ENCODE measurements at places on chromosomes 13 and 19. TPM values are rescaled to one million over a fixed set of nuclear protein-coding genes. Genes with fewer than 3 reads are reported as not detected.

GARRE1 gene
- 8.3 TPM for total RNA-seq

DNA sequence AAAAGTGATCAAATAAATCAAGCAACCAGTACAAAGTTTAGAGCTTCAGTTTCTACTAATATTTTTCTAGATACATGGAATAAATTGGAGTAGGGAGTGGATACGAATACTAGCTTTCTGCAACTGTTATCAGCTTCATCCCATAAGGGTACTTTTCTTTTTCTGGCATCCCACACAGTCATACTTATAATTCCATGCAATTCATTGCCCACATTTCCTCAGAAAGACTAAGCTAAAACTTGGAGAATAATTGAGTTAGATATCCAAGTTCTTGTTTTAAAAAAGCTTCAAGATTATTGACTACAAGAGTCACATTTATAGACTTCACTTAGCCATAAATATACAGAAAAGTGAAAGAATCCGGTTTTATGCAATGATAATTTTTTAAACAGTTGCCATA, 186.9 kb downstream of the OLFM4 start:
- no peaks in the 10 kb centered on the region for H3K27me3 ChIP-seq
- no peak for DNase-seq
- H3K27ac ChIP-seq = no peak overlapping the region

RASGRP4 gene
- total RNA-seq = 0.42 TPM

DNA sequence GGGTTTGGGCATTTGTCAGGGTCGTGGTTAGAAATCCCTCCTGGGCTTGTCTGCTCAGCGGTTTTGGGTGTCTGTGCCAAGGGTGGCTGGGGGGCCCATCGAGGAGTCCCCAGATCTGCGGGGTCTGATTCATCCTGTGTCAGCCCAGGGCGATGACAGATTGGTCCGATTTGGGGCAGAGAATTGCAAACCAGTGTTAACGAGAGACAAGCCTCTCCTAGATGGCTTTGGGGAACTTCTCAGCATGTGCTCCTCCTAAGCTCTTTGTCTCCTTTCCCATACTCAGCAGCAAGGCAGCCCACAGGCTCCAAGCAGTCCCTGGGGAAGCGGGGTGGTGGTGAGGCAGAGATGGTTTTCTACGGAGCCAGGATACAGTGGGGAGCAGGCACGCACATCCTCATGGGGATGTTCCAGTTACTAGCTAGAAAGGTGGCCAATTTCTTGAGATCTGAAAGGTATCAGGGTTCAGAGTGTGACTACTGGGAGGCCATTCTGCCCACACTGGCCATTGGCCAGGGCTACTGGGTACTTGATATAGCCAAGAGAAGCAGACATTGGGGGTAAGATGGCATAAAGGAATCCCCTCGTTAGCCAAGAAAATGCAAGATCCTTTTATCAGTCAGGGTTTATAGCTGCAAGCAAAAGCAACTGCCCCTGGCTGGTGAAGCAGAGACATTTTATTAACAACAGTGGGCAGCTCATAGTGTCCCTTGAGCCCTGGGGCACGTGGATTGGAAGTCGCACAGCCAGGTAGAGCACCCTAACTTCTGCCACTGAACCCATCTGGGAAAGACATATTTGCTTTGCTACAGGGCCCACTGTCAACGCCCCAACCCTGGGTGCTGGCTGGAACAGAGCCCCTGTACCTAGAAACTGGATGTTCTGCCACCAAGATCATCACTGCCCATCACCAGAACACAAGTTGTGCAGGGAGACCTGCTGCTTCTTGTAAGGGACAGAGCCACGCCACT, 63.6 kb downstream of the RGCC start:
- H3K27ac ChIP-seq = no peak overlapping the region
- no peak for DNase-seq
- H3K4me1 ChIP-seq = no peaks in the 10 kb centered on the region
- H3K36me3 ChIP-seq = no peaks in the 10 kb centered on the region

ERFL gene
- total RNA-seq = 1.1 TPM

- no peak overlapping the region for H3K4me3 ChIP-seq
- peak overlapping the region; percentile 3 for H3K27ac ChIP-seq
- H3K4me1 ChIP-seq = peaks cover 30% of the 10 kb centered on the region
- peaks cover 31% of the 10 kb centered on the region for H3K27me3 ChIP-seq
- DNase-seq = peak; percentile 38
- no peaks in the 10 kb centered on the region for H3K36me3 ChIP-seq
Observed at GRCh38 chr13:46389457-46390451, 2.7 kb upstream of the RUBCNL start.

GRCh38 chr19:1000095-1000494, at the start of gene GRIN3B:
GRIN3B (plus strand) TSS chr19:1000419; CDS start chr19:1000438, 19 bp downstream.
- no peak within 1 kb of the TSS for H3K4me3 ChIP-seq
- H3K36me3 ChIP-seq = no peaks in the 10 kb centered on the region
- H3K4me1 ChIP-seq = peaks cover 13% of the 10 kb centered on the region
- peaks cover 31% of the 10 kb centered on the region for H3K27me3 ChIP-seq
- H3K27ac ChIP-seq = no peak within 1 kb of the TSS

DNA sequence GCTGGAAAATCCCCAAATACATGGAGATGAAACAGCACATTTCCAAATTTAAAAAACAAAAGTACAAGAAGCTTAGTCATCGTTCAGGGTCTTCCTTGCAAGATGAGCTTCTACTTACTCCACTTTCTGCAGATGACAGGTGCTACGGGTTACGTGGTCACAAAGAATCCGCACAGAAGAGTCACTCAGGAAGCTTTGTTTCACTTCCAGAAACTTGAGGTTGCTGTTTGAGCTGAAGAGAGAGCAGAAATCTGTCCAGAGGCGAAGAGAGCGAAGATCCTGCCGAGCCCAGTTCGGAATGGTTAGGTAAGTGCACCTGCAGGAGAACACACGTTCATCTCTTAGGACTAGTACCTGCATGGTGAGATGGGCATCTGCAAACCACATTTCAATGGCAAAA, 9.4 kb downstream of the NLRP7 start:
- peak overlapping the region; percentile 2 for H3K4me3 ChIP-seq
- peak; percentile 57 for DNase-seq
- peaks cover 22% of the 10 kb centered on the region for H3K4me1 ChIP-seq
- peaks cover 16% of the 10 kb centered on the region for H3K27me3 ChIP-seq

- H3K27ac ChIP-seq = peak overlapping the region; percentile 85
- H3K36me3 ChIP-seq = no peaks in the 10 kb centered on the region
- peaks cover 36% of the 10 kb centered on the region for H3K4me1 ChIP-seq
- peak overlapping the region; percentile 83 for H3K4me3 ChIP-seq
Observed at GRCh38 chr19:50368649-50369570, 3.5 kb upstream of the NAPSA start.

TRIP10 gene
- total RNA-seq = 15.2 TPM

- no peak overlapping the region for H3K4me3 ChIP-seq
- no peaks in the 10 kb centered on the region for H3K27me3 ChIP-seq
- peaks cover 26% of the 10 kb centered on the region for H3K36me3 ChIP-seq
- no peak for DNase-seq
Observed at GRCh38 chr19:54196536-54196935, 4.1 kb upstream of the RPS9 start.

GNG7 gene
- total RNA-seq = 0.13 TPM

DNA sequence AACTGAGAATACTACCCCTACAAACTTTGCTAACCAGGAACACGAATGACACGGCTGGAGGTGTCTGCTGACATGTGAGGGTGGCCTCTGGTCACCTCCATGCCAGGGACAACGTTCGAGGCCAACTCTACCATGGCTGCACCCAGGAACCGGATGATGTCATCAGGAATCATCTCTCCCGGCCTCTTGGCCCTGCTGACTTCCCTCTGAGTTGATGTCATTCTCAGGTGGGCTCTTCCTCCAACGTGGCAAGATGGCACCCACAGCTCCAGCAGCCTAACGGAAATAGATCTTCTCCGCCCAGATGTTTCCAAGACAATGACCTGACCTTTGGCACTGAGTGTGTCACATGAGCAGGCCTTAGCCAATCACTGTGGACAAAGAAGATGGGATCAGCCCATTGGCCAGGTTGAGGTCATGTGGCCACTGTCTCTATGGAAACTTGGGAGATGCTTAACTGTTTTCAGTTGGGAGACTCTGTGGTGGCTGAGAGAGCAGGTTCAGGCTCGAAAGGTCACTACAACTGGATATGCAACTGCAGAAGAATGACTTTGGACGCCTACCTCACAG, 15.0 kb downstream of the MBD3L2B start:
- no peaks in the 10 kb centered on the region for H3K36me3 ChIP-seq
- H3K27ac ChIP-seq = no peak overlapping the region
- DNase-seq = no peak
- no peak overlapping the region for H3K4me3 ChIP-seq
- H3K4me1 ChIP-seq = peaks cover 22% of the 10 kb centered on the region

DNA sequence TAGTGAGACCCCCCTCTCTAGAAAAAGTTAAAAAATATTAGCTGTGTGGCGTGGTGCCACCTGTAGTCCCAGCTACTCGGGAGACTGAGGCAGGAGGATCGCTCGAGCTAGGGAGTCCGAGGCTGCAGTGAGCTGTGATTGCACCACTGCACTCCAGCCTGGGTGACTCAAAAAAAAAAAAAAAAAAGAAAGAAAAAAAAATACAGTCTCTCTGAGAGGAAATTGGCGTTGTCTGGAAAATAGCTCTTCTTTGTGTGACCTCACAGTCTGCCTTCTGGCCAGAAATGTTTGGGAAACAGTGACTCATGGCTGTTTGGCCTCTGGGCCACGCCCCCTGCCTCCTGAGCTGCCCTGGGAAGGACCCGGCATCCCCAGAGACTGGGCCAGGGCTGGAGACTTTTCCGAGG, 10.7 kb downstream of the MARCHF2 start:
- no peak for DNase-seq
- H3K4me1 ChIP-seq = no peaks in the 10 kb centered on the region
- no peaks in the 10 kb centered on the region for H3K27me3 ChIP-seq
- H3K27ac ChIP-seq = no peak overlapping the region
- no peak overlapping the region for H3K4me3 ChIP-seq
- peaks cover 2% of the 10 kb centered on the region for H3K36me3 ChIP-seq

GRCh38 chr13:26219726-26220125, 2.4 kb downstream of the RNF6 start:
- DNase-seq = no peak
- peaks cover 39% of the 10 kb centered on the region for H3K36me3 ChIP-seq
- no peak overlapping the region for H3K27ac ChIP-seq
- peaks cover 36% of the 10 kb centered on the region for H3K4me1 ChIP-seq

DNA sequence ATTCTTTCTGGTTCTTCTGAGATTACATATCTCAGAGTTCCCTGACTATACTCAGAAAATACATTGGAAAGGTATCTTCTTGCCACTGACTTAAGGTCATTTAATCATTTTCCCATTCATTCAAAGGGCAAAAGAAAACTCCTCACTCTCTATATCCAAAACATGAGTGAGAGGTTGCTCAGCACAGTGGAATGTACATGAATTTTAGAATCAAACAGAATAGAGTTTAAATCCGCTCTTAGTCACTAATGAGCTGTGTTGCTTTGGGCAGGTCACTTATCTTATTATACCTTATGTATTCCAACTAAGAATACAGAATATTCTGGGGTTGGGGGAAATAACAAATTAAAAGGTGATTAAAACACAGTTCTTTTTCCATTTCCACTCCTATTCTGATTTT, 452.6 kb upstream of the KLF12 start:
- H3K27me3 ChIP-seq = peaks cover 14% of the 10 kb centered on the region
- H3K36me3 ChIP-seq = no peaks in the 10 kb centered on the region
- H3K27ac ChIP-seq = no peak overlapping the region

GRCh38 chr13:32264407-32264806, 50.8 kb downstream of the ZAR1L start:
- no peaks in the 10 kb centered on the region for H3K4me1 ChIP-seq
- H3K27ac ChIP-seq = no peak overlapping the region
- no peak for DNase-seq
- no peak overlapping the region for H3K4me3 ChIP-seq
- peaks cover under 1% of the 10 kb centered on the region for H3K27me3 ChIP-seq

CACNA1A gene
- total RNA-seq = 0.63 TPM

DNA sequence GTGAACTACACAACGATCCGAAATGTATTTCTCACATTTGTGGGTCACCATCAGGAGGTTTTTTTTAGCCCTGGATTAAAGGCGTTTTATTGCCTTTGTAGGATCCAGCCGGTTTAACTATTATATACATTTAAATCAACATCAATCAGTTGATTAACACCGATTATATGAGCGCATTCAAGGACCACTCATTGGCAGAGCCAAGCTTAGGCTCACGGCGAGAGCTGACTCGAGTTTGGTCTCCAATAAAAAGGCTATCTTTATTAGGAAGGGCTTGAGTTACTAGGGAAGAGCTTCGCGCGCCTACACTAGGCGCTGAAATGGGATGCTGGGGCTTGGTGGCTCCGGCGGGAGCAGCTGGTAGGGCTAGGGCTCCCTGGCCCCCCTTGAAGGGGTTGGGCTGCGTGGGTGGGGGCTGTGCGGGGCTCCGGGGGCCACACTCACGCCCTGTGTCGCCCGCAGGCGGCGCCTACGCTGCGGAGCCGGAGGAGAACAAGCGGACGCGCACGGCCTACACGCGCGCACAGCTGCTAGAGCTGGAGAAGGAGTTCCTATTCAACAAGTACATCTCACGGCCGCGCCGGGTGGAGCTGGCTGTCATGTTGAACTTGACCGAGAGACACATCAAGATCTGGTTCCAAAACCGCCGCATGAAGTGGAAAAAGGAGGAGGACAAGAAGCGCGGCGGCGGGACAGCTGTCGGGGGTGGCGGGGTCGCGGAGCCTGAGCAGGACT, 4.2 kb downstream of the PDX1 start:
- H3K36me3 ChIP-seq = peaks cover 10% of the 10 kb centered on the region
- H3K27me3 ChIP-seq = peaks cover 82% of the 10 kb centered on the region
- peaks cover 21% of the 10 kb centered on the region for H3K4me1 ChIP-seq
- no peak for DNase-seq
- H3K27ac ChIP-seq = peak overlapping the region; percentile 61

- H3K27ac ChIP-seq = no peak overlapping the region
- H3K27me3 ChIP-seq = no peaks in the 10 kb centered on the region
- no peak for DNase-seq
- H3K4me1 ChIP-seq = no peaks in the 10 kb centered on the region
- H3K4me3 ChIP-seq = no peak overlapping the region
Observed at GRCh38 chr19:55698256-55698655, 23.2 kb downstream of the EPN1 start.

PDS5B gene
- total RNA-seq = 62.5 TPM

DNA sequence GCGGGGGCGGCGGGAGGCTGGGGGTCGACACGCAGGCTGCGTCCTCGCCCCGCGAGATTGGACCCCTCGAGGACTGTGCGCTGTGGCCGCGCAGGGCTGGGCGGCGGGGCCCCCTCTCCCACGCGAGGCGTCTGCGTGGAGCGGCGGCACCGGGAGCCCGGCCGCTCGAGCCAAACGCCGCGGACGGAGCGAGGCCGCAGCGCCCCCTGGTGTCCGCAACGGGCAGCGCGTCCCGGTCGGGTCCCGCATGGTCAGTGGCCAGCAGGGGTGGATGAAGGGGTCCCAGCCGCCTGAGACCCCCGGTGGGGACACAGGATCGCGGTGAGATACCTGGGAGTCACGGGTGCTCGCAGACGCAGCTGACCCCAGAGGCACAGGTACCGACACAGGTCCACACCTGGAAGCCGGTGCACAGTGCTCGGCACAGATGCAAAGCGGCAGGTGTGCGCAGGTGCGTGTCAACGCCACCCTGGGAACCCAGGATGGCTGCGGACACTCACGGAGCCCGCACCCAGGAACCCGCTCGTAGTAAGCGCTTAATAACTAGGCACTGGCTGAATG, 2.1 kb upstream of the CIRBP start:
- peak; percentile 80 for DNase-seq
- no peak overlapping the region for H3K27ac ChIP-seq
- peak overlapping the region; percentile 54 for H3K4me3 ChIP-seq
- peaks cover 70% of the 10 kb centered on the region for H3K4me1 ChIP-seq

GRCh38 chr19:38809592-38810252, 3.0 kb downstream of the LGALS4 start:
- no peak overlapping the region for H3K4me3 ChIP-seq
- no peak overlapping the region for H3K27ac ChIP-seq
- no peak for DNase-seq
- H3K27me3 ChIP-seq = no peaks in the 10 kb centered on the region

ZNF578 gene
- total RNA-seq = 1.9 TPM

- peaks cover 25% of the 10 kb centered on the region for H3K27me3 ChIP-seq
- H3K27ac ChIP-seq = no peak overlapping the region
- peaks cover 11% of the 10 kb centered on the region for H3K4me1 ChIP-seq
- no peak for DNase-seq
Observed at GRCh38 chr13:36412736-36413135, 19.6 kb upstream of the CCNA1 start.

Data from activated CD8-positive, alpha-beta T cell treated with anti-CD3 and anti-CD28 coated beads, Interleukin-2, amount 10 ng/mL, durations not matched to agents 7 days and 5 days (primary cell).